ENCODE measurements at places on chromosomes 13 and 19.

- DNase-seq, result no peak
Observed at GRCh38 chr13:106635616-106636015, 67.7 kb upstream of the ARGLU1 start.

- DNase-seq, result no peak
Observed at GRCh38 chr13:81133066-81133465, 792.1 kb upstream of the SPRY2 start.

- DNase-seq, result no peak
Observed at GRCh38 chr13:19071161-19071936, 110.3 kb downstream of the TUBA3C start.

DNA sequence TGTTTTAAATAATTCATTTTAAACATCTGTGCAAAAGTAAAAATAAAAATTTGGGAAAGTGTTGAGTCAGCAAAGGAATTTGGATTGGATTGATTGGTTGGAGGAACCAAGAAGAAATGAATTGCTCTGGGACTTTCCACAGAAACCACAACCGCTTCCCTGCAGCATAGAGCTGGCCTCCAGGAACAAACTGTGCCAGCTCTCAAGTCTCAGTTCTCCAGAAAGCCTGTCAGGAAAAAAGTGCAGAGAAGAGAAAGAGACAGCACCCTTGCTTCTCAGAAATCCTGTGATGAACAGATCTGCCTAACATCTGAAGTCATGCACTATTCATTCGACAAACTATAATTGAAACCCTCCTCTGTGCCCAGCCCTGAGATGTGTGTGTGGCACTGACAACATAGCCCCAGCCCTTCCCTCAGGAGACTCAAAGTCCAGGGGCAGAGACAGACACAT is 14.8 kb downstream of the LYPD3 start:
- DNase-seq, result no peak

DNA sequence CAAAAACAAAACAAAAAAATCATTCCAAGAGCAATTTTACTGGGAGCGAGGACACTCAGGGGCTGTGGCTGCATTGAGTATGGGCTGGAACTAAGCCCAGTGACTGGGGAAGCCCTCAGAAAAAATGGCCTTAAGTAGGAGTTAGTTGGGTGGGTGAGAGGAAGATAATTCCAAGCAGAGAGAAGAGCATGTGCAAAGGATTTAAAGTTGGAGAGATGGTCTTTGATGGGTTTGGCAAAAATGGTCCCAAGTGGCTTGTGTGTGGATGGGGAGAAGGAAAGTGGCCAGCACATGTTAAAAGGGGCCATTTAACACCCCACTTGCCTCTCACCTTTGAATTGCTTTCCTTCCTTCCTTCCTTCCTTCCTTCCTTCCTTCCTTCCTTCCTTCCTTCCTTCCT is 6.7 kb upstream of the CYP4F22 start:
- DNase-seq, result no peak
